ENCODE measurements at places on chromosomes 3 and 15.

- peak; percentile 30 for DNase-seq
Measured at GRCh38 chr3:198071602-198072287, 111.7 kb downstream of the LMLN start.

DNA sequence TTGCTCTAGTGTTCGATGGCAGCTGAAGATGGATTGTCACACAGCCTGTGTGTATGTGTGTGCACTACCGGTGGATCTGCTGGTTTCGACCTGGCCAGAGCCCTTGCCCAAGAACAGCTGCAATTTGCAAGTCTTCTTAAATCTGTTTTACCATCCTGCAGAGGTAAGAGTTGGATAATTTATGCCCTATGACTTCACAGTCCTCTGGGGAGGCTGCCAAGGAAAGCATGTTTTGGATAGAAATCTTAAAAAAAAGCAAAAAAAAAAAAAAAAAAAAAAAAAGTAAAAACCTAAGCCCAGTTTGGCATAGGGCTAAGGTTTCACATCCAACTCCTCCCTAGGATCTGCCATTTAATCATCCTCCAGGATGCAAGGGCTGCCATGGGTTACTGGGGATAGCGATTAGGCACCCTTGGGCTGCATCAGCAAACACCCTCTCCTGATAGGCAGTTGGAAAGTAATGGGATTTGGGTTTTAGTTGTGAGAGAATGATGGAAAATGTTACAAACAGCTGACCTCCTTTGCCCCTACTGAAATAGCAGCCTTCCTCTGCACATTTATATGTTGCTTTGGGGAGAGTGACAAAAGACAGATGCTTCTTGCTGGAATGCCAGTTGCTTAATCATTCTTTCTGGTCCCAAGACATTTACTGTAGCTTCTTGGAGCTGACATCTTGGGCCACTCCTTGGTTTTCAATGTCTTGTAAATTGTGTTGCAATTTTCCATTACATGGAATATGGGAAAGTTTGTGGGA is 35.4 kb downstream of the CD200R1L start:
- DNase-seq, result no peak

DNA sequence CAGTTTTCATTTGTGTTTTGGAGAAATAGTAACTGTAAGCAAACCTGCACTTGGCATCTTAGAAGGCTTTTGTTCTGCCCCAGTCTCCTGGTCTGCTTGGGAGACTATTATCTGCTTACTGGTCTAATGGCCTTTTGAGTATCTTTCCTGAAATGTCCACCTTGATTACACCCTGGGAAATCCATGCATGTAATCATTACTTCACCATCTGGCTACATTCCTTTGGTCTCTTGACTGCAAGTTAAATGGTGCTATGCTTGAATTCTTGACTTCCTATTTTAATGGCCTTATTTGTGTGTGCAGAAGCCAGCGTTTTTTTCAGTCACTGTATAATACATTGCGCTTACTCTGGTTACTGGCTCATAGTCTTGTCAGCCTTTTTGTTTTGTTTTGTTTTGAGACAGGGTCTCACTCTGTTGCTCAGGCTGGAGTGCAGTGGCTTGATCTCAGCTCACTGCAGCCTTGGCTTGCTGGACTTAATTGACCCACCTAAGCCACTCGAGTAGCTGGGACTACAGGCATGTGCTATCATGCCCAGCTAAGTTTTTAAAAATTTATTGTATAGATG is 30.0 kb downstream of the CHD2 start:
- DNase-seq, result no peak

DNA sequence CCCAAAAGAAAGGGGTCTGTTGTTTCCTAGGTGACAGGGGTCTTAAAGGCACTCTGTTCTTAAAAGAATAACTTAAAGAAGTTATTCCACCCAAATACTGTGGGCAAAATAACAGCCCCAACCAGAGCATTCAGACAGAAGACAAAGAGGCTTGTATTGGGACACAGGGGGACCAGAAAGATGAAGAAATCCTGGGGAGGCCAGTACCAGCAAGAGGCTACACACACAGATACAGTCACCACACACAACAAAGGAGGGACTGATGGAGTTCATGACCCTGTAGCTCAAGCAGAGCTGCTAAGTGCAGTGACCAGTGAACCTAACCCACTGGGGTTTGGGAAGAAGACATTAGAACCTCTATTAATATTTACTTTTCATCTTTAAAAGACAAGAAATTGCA is 59.0 kb downstream of the MTHFS start:
- no peak for DNase-seq

- DNase-seq, result no peak
Measured at GRCh38 chr3:32303399-32303747, 64.9 kb downstream of the CMTM8 start.

DNA sequence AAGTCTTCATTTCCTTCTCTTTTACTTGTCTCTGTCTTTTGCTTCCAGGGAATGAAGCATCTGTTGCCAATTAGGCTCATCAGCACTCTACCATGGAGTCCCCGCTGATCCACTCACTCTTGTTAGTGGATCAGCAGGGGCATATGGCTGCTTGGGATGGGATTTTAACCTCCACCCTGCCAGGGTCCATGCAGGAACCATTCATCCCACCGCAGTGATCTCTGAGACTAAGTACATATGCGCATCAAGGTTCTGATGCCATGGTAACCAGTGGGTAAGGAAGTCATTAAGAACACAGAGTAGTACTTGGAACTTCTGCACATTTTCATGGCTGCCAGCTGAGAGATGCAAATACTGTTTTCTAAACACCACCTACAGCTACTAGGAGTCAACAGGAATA is 374.0 kb upstream of the ALCAM start:
- no peak for DNase-seq

DNA sequence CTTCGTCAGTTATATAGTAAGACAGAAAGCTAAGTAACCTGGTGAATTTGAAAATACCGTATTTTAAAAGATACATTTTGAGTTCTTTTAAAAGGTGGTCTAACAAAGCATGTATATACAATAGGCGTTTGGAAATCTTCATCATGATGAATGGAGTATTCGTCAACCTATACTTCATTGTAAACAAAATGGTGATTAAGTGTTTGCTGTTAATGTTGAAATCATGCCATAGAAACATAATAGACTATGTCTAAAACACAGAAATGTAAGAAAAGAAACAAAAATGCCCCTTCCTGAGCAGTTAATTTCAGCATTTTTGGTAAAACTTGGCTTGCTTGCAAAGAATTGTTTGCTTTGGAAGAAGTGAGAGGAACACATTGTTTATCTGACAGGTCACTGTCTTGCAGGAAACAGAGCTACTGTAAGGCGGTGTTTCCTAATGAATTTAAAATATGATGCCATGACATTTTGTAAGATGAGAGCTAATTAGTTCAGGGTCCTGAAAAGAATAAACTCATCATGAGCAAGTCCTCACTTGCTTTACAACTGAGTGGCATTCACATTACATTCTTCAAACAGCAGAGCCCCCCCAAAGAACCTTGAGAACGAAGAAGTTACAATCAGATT is 126.7 kb downstream of the SERPINI1 start:
- DNase-seq, result peak; percentile 10

DNA sequence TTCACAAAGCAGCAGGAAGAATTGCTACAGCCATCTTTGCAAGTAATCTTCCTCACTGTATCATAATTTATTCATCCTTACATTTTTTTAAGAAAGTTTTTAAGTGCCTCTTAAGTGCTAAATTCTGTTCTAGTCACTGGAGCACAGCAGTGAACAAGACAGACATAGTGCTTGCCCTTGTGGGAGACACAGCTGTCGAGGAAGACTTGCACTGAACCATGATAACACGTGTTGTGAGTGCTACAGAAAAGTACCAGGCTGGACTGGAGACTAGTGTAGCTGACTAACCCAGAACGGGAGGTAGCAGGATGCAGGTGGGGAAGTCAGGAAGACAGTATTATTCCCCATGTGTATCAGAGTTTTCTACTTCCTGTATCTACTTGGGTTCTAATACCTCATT is 300.6 kb downstream of the TBL1XR1 start:
- no peak for DNase-seq

DNA sequence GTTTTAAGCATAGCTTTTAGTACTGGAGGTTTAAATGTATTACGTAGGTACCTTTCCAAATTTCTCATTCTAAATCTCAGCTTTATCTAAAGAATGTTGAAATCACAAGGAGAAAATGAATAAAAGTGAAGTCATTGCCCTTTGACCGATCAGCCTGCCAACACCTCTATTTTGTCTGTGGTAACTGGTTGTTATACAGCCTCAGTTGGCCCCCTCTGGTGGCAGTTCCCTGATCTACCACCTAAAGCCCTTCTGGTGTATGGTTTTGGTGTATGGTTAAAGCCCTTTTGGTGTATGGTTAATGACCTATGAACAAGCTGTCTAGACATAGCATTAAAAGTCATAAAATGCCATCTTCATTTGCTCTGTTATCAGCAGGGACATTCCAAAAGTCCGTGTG is 378.2 kb upstream of the AZI2 start:
- DNase-seq, result no peak

- DNase-seq, result peak; percentile 24
Measured at GRCh38 chr3:188468662-188469061, 314.7 kb downstream of the LPP start.

DNA sequence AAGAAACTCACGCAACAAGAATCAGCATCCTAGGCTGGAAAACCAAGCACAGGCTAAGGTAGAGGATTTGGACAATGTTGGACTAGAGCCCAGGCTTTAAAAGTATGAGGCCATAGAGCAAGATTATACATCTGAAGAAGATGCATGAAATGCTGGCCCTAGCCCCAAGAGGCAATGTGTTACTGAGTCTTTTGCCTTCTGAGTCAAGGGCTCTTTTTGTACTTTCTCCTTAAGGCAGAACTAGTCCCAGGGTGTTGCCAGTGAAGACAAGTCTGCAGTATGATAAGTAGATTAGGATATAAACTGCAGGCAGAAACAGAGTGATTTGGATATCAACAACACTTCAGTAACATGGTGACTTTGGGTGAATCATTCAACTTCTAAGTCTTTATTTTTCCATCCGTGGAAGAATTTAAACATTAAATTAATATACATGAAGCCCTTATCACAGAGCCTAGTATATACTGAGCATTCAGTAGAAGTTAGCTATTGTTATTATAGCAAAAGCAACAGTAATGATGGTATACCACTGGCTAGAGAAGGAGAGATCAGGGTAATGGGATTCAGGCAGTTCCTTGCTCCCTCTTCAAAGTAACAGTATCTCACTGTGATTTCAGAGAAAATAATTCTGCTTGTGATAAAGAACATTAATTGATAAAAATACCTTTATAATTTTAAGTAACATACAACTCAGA is 99.9 kb upstream of the MLF1 start:
- no peak for DNase-seq

DNA sequence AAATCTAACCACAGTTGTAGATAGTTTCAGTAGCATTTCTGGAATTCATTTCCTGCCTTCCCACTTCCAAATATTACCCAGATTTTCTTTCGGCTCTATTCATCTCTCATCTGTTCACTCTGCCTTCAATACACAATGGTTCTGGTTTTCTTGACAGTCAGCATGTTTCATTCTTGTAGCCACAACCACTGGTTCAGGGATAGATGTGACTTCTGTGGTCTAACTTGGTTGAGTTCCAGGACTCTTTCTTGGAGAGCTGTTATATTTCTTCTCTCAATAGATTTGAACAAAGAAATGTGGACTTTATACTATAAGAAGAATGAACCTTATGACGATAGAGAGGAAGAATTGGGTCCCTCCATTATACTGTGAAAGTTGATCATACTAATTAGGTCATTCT is 228.8 kb downstream of the NSUN3 start:
- no peak for DNase-seq

- DNase-seq, result no peak
Measured at GRCh38 chr3:160115387-160115786, 109.8 kb upstream of the C3orf80 start.

DNA sequence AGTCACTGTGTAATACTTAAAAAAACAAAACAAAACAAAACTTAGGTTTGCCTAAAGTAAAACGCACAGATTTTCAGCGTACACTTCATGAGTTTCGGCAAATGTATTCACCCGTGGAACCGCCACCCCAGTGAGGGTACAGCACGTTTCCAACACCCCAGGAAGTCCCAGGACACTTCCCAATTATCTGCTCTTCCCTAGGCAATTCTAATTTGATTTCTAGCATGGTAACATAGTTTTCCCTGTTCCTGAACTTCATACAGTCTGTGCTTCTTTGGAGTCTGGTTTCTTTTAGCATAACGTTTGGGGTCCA is 497 bp upstream of the CLASP2 start:
- no peak for DNase-seq

DNA sequence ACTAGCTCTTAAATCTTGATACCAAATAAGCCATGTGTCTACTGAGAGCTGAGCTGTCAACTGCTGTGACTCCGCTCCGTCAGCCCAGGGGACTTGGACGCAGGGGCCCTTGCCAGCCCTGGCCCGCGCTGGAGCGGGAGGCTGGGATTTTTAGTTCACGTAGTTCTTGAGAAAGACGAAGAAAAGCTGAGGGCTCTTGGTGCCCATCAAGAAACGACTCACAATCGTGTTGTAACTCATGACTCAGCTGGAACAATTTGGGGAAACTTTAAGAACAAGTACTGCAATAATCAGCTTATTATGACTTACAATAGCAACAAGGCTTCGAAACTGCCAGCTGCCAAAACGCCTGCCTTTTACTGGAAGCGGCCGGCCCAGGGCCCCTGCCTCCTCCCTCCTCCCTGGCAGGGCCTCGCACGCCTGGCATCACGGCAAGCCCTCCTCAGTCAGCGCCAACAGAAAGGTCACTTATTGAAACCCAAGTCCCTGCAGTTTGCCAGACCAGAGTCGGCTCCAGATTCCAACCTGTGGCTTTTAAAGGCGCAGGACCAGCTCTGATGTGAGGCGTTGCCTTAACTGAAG is 60.3 kb downstream of the RGMA start:
- DNase-seq, result peak; percentile 84

DNA sequence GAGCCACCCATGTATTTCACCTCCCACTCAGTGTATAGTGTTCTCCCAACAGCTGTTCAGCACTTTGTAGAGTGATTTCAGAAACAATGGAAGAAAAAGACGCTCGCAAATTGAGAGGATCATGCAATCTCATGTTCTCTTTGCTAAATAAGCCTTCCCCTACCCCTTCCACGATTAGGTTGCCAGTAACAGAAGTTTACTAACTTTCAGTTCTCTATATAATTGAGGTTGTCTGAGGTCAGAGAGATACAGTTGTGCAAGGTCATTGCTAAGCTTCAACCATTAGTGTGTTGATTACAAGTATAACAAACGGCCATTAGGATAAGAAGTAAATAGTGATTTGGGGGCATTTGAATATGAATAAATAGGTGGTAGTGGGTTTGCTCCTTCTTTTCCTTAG is 99.6 kb downstream of the TUSC7 start:
- DNase-seq, result peak; percentile 50

GRCh38 chr3:66394019-66394752 is 106.6 kb downstream of the LRIG1 start:
- DNase-seq, result no peak

GRCh38 chr3:31729082-31729481 is 196.4 kb downstream of the STT3B start:
- no peak for DNase-seq

GRCh38 chr3:42515976-42516375 is 13.5 kb downstream of the VIPR1 start:
- no peak for DNase-seq

GRCh38 chr3:45551214-45552010 is 43.1 kb upstream of the LIMD1 start:
- no peak for DNase-seq
